ENCODE measurements at places on chromosomes 1 and 21. TPM values are rescaled to one million over a fixed set of nuclear protein-coding genes. Genes with fewer than 3 reads are reported as not detected.

The TMIGD3 gene
- total RNA-seq, result 14.2 TPM

The PDPN gene
- not detected for total RNA-seq

The OR10Z1 gene
- not detected for total RNA-seq

The HAX1 gene
- 74.1 TPM for total RNA-seq

The CREB3L4 gene
- 8.5 TPM for total RNA-seq

The UBL4B gene
- not detected for total RNA-seq

The PLPPR5 gene
- total RNA-seq, result not detected

The ANP32E gene
- total RNA-seq, result 32.3 TPM

The KPRP gene
- not detected for total RNA-seq

The LRRC8B gene
- total RNA-seq, result 14.3 TPM

The RAB7B gene
- 3.0 TPM for total RNA-seq

The ADORA3 gene
- 0.77 TPM for total RNA-seq

The OR6N1 gene
- not detected for total RNA-seq

The HES2 gene
- not detected for total RNA-seq

The MEF2D gene
- total RNA-seq, result 56.0 TPM

The RRP1 gene
- total RNA-seq, result 21.5 TPM

The DNASE2B gene
- total RNA-seq, result 1.7 TPM

The CADM3 gene
- 5.9 TPM for total RNA-seq

The SELP gene
- 5.0 TPM for total RNA-seq

The CD1E gene
- not detected for total RNA-seq

The C8A gene
- not detected for total RNA-seq

The PLA2G2D gene
- 17.4 TPM for total RNA-seq

The ZCCHC17 gene
- 16.8 TPM for total RNA-seq

The TNNT2 gene
- total RNA-seq, result not detected

The CCDC185 gene
- not detected for total RNA-seq

The ANKRD34A gene
- total RNA-seq, result 3.1 TPM

The KRTAP13-2 gene
- total RNA-seq, result not detected

The IFNAR1 gene
- total RNA-seq, result 56.8 TPM

The TNFRSF8 gene
- total RNA-seq, result 7.6 TPM

The OR2L5 gene
- 0.46 TPM for total RNA-seq

The EXO1 gene
- total RNA-seq, result 2.4 TPM

The PLCH2 gene
- total RNA-seq, result 4.7 TPM

The PLEKHG5 gene
- 120 TPM for total RNA-seq
